Left renal cortex interstitium (tissue), 4 donors: ENCODE measurements at places on chromosomes 1 and 21.
A peak's percentile ranks its signal among the peaks of the same experiment; 100 is the strongest.

- no peak for DNase-seq
Measured at GRCh38 chr1:236747311-236747985, 47.6 kb upstream of the MTR start.

GRCh38 chr1:15835741-15836510, 11.6 kb upstream of the SPEN start:
- DNase-seq = peak; percentile 97

GRCh38 chr1:160285506-160285905, 573 bp upstream of the PEX19 start:
- no peak for DNase-seq

- no peak for DNase-seq
Measured at GRCh38 chr1:10794724-10795275, 1.6 kb downstream of the CASZ1 start.

- no peak for DNase-seq
Measured at GRCh38 chr1:181099152-181100014, 10.9 kb downstream of the IER5 start.

DNA sequence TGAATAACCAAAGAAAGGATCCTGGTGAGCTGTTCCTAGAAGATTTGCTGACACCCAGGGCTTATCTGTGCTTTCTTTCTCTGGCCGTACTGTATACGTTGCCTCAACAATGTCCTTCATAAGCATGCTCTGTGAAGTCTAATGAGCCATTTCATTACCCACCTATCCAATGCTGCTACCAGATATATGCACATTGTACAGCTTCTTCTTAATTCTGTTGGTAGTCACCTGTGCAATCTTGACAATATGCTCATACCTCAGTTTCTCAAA, 731.8 kb upstream of the NCAM2 start:
- DNase-seq = no peak

- no peak for DNase-seq
Measured at GRCh38 chr1:245537992-245538391, 383.2 kb downstream of the KIF26B start.

GRCh38 chr21:25350056-25350455, 257.2 kb downstream of the MRPL39 start:
- DNase-seq = no peak

- no peak for DNase-seq
Measured at GRCh38 chr1:33516428-33516827, 44.0 kb downstream of the ZSCAN20 start.

- DNase-seq = no peak
Measured at GRCh38 chr1:202961220-202961880, 3.2 kb upstream of the ADIPOR1 start.

DNA sequence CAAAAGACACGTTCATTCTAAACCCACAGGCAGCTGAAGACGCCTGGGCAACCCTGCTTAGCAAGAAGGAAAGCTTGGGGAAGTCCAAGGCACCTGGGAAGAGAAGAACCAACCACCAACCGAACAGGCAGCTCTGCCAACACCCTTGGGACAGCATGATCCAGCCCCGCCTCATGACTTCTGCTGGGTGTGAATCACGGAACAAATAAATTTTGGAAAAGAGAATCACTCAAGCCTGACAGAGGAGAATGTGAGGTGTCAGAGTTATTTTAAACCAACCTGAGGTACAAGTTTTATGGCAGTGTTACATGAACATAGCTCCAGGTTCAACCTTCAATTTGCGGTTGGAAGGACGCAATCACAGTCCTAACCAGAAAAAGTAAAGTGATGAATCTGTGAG, 10.0 kb upstream of the PADI4 start:
- no peak for DNase-seq

DNA sequence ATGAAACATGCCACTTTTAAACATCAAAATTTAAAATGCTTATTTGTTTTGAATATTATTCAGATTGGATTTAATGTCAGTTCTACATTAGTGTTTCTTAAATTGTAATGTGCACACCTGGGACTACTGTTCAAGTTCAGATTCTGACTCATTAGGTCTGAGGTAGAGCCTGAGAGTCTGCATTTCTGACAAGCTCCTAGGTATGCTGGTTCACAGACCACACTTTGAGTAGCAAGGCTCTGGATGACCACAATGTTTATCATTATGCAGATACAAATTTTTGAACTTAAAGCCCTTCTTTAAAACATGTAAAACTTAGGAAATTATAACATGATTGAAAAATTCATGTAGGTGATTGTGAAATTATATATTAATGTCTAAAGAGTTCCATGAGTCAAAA, 40.2 kb downstream of the TTLL7 start:
- DNase-seq = no peak

GRCh38 chr1:225816643-225817538, 7.0 kb downstream of the EPHX1 start:
- no peak for DNase-seq

DNA sequence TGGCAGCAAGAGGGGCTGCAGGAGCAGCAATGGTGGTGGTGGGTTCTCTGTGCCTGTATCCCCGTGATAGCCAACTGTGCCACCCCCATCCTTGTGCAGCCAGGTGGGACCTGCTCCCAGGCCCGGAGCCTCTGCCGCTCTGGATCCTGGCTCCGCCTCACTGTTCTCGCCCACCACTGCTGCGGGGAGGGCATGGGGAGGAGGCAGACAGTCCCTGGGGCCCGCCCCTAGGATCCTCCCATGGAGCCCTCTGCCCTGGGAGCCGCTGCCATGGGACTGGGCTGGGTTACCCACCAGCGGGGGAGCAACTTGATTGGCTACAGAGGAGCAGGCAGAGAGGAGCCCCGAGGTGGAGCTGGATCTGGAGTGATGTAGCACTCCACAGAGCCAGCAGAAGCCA, 31.6 kb downstream of the CD1D start:
- DNase-seq = no peak

DNA sequence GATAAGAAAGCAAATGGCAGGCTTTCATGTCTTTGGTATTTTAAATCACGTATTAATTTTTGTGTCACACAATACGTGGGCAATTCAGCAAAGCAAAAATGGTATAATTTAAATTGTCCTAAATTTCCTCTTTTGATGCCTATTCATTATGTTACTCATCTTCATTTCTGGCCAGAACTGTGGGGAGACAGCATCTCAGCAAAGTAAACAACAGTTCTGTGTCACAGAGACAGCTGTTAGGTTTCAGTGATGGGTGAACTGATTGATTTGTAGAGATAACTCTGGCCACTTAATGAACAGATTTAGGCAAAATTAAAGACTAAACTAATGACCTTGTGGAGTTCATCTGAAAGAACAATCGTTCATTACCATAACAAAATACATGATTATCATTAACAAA, 49.2 kb downstream of the FH start:
- DNase-seq = no peak

- DNase-seq = no peak
Measured at GRCh38 chr1:8569242-8569641, 248.2 kb downstream of the RERE start.

DNA sequence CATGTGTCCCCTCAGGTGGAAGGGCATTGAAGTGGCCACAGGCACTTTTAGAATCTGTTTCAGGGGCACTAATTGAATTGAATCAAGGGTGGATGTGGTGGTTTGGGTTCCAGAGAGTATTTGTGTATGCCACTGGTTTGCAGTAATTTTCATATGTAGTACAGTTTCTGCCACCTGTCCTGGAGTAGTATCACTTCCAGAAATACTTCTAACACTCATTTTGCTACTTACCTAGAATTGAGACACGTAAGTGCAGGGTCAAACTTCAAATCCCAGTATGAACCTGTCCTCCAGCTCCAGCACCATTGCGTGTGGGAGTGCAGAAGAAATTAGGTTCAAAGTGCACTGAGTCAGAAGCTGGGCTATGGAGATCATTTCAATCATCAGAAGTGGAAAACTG, 26.8 kb downstream of the RSPH1 start:
- DNase-seq = no peak
